ENCODE measurements at places on chromosomes 1 and 21.
A peak's percentile ranks its signal among the peaks of the same experiment; 100 is the strongest.

GRCh38 chr21:44448651-44449131 lies 6.6 kb upstream of the LRRC3 start:
- DNase-seq, result no peak

DNA sequence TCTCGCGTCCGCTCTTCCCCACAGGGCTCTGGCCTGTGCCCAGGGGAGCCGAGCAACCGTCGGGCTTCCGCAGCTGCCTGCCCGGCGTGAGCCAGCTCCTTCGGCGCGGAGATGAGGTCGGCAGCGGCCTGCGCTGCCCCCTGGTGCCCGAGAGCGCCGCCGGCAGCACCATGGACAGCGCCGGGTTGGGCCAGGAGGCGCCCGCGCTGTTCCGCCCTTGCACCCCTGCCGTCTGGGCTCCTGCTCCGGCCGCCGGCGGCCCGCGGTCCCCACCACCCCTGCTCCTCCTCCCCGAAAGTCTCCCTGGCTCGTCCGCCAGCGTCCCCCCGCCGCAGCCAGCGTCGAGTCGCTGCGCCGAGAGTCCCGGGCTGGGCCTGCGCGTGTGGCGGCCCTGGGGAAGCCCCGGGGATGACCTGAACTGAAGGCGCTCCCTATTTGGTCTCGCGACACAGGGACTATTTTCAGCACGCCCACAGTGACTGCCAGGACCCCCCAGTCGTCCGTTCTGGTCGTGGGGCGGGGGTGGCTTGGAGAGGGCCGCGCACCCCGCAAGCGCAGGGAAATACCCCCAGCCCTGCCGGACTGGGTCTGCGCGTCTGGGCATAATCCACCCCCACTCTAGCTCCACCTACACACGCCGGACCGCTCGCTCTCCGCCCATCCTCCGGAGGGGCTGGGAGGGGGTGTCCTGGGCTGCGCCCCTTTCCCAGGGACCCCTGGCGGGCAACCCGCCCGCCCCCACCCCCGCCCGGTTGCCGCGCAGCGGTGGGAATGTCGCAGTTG lies 1.3 kb downstream of the HES3 start:
- DNase-seq, result peak; percentile 74

DNA sequence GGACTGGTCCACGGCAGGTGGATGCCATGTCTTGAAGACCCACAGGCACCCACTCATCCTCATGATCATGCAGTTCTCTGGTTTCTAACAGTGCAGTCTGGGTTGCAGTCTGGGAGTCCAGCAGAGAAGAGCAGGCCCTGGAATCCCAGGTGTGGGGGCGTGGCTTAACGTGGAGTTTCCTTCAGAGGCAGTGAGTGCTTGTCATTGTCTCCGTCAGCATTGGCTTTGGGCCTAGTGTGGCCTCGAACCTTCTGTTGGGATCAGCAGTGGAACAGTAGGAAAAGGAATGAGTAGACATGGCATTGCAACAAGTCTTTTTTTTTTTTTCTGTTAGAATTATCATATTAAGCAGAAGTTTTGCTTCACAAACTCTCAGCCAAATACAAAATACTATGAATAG lies 12.8 kb downstream of the LGALS8 start:
- no peak for DNase-seq

- no peak for DNase-seq
Observed at GRCh38 chr1:114040273-114041015, 61.2 kb downstream of the OLFML3 start.

- DNase-seq, result no peak
Observed at GRCh38 chr21:42348762-42349161, 2.0 kb downstream of the TFF2 start.

GRCh38 chr1:24909388-24909898 lies 20.6 kb downstream of the RUNX3 start:
- DNase-seq, result no peak

- no peak for DNase-seq
Observed at GRCh38 chr1:65729259-65729658, 63.4 kb upstream of the PDE4B start.

- no peak for DNase-seq
Observed at GRCh38 chr1:84653130-84653677, 37.1 kb downstream of the SSX2IP start.

GRCh38 chr1:93200086-93200620 lies 19.6 kb downstream of the CCDC18 start:
- DNase-seq, result no peak

- no peak for DNase-seq
Observed at GRCh38 chr1:225766967-225767633, 10.5 kb upstream of the SRP9 start.

DNA sequence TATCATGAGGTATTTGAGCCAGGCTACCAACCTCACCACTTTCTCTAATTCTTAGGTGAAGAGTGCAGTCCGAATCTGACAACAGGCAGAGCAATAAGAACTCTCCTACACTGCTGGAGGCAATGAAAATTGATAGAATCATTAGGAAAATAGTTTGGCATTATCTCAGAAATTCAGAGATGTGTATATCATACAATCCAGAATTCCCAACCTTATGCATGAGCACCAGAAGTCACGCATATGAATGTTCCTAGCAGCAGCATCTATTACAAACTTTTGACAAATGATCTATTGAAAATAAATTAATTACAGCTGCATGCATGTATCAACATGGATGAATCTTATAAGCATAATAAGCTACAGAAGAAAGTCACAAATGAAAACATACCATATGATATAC lies 176.9 kb upstream of the CAMK1G start:
- DNase-seq, result no peak

- no peak for DNase-seq
Observed at GRCh38 chr1:7420098-7420445, 351.0 kb upstream of the VAMP3 start.

- peak; percentile 40 for DNase-seq
Observed at GRCh38 chr21:45136927-45137611, 62.7 kb downstream of the ADARB1 start.

GRCh38 chr1:17765444-17766411 lies 10.6 kb downstream of the ACTL8 start:
- no peak for DNase-seq

- DNase-seq, result no peak
Observed at GRCh38 chr1:39061951-39062350, 35.8 kb downstream of the NDUFS5 start.

DNA sequence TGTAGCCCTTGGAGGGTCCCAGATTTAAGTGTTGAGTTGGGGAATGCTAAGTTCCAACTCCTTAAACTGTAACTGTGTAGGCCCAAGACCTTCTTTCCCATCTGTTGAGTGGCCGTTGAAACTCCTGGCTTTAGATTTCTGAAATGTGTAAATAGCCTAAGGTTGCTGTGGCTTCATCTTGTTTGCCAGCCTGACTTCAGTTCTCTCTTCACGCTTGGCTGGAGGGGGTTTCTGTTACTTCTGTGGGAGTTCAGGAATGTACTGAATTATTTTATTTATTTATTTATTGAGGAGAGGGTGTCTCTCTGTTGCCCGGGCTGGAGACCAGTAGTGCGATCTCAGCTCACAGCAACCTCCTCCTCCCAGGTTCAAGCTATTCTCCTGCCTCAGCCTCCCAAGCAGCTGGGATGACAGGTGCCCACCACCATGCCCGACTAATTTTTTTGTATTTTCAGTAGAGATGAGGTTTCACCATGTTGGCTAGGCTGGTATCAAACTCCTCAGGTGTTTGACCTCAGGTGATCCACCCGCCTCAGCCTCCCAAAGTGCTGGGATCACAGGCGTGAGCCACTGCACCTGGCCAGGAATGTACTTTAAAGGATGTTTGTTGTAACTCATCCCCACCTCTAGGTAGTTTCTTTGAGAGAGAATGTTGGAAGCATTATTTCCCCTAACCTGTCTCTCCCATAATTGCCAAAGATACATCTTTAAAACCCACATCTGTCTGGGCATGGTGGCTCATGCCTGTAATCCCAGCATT lies 5.9 kb downstream of the TTC39A start:
- no peak for DNase-seq

DNA sequence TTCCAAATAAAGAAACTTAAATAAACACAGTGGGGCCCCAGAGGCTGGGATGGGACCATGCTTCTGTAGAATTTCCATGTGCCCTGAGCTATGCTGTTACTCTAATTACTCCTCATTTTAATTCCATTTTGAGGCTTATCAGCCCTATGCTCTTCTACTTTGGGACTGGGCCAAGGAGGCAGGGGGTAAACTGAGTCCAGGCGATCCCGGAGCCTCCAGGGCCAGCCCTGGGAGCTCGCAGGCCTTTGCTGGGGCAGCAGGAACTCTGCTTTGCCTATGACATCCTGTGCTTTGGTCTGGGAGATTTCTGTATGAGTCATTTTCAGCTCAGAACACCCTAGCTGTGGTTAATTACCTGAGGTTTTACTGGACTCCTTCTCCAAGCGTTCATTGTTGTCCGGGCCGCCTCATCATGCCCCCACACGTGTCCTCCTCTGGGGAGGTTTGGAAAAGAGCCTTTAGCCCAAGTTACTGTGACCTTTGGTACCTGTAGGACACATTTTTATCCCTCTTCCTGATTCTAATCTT lies 95.7 kb downstream of the RHOU start:
- DNase-seq, result no peak

DNA sequence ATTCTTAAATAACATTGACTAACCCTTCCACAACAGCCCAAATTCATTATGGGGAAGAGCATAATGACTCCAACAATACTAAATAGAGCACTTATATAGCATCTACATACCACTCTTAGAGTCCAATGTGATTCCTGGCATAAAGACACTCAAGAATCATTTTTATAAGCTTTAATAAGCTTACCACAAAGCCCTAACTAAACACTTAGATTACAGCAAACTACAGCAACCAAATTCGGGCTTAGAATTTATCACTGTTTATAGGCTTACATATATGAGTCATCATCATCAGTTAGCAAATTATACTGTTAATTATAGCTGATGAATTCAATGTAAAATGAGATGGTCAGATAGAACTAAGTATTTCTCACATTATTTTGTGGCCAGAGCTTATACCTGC lies 7.3 kb downstream of the SCYL3 start:
- DNase-seq, result no peak

GRCh38 chr1:52911541-52911940 lies 10.0 kb downstream of the ECHDC2 start:
- DNase-seq, result no peak

DNA sequence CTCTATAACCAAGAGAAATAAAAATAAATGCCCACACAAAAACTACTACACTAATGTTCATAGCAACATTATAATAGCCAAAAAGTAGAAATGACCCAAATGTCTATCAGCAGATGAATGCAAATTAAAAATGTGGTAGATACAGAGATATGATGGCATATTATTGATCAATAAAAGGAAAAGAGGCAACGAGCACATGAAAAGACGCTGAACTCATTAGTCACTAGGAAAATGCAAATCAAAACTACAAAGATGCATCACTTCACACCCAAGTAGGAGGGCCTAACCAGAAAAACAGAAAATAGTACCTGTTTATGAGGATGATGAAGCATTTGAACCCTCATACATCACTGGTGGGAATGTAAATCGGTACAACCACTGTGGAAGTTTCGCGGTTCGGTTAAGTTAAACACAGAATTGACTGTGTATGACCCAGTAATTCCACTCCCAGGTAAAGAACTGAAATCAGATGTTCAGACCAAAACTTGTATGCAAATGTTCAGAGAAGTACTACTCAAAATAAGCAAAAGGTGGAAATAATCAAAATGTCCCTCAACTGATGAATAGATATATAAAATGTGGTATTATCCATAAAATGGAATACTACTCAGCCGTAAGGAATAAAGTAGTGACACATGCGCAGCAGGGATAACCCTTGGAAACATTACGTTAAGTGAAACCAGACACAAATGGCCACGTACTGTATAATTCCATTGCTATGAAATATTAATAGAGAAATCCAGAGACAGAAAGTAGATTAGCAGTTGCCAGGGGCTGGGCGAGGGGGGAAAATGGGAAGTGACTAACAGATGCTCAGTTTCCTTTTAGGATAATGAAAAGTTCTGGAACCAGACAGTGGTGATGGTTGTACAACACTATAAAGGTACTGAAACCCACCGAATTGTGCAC lies 3.1 kb downstream of the USP48 start:
- DNase-seq, result no peak

DNA sequence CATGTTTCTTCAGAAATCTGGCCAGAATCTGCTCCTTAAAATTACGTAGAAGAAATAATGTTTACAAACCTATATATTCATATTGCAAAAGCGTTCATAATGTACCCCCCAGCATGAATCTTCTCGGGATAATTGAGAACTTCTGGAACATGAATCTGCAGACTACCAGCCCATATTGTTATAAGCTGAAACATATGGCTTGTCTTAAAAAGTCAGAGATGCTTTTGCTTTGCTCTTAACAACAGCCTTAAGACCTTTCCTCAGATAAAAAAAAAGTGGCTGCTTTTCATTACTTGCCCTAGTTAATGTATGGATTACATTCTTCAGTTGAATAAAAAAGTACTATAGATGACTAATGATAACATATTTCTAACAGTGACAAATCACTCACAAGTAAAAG lies 15.0 kb upstream of the ZZZ3 start:
- no peak for DNase-seq

GRCh38 chr1:164605254-164606091 lies 46.5 kb downstream of the PBX1 start:
- DNase-seq, result no peak

DNA sequence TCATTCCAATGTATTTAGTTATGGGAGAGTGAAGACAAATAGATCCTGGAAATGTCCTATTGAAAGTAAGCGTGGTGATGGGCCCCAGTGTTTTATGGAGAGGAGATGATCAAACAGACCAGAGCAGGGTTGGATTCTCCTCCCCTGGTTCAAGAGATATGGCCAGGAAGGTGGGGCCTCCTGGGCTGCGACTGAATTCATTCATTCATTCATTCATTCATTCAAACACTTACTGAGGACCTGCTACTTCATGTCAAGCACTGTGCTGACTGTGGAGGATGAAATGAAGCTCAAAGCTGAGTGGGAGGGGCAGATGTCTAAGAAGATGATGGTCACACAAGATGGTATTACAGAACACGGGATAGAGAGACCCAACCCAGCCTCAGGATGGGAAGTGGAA lies 71.5 kb upstream of the TNR start:
- no peak for DNase-seq

DNA sequence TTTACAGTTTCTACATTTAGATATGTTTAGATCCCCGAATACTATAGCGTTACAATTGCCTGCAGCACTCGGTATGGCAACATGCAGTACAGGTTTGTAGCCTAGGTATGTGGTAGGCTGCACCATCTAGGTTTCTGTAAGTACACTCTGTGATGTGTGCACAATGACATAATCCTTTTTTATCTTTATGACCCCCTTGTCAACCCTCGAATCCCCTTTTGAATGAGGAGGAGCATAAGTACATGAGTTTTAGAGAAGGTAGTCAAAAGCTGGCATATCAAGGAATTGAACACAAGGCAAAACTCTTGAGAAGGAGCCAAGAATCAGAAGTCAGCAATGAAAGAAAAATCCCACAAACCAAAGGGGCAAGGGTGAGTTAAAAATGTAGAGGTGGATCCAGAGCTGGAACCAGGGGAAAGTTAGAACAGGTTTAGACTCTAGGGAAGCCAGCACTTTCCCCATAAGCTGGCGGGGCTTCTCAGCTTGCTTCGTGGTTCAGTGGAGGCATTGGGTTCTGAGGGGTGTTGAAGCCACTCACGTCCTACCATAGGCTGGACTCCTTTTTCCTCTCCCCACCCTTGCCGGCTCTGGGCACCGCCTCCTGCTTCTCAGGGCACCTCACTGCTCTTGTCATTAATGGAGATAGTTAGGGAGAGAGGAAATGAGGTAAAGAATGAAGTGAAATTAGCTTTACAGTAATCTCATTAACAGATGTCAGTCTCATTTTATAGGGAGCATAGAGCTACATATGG lies 31.3 kb downstream of the OLFML3 start:
- DNase-seq, result no peak

- DNase-seq, result no peak
Observed at GRCh38 chr1:17359031-17359430, 13.0 kb upstream of the PADI6 start.

GRCh38 chr1:195733826-195734225 lies 874.4 kb downstream of the KCNT2 start:
- DNase-seq, result no peak

All from stimulated activated CD4-positive, alpha-beta T cell treated with anti-CD3 and anti-CD28 coated beads, Interleukin-15, amount 100 ng/mL, for 1 hour (primary cell).